ENCODE measurements at places on chromosomes 7 and 10. TPM values are rescaled to one million over a fixed set of nuclear protein-coding genes. Genes with fewer than 3 reads are reported as not detected.

The SYPL1 gene
- 38.2 TPM for total RNA-seq

The PHYHIPL gene
- total RNA-seq: not detected

The SPDYE18 gene
- total RNA-seq: 0.46 TPM

- H3K36me3 ChIP-seq: no peaks in the 10 kb centered on the region
- H3K27ac ChIP-seq: no peak overlapping the region
- H3K4me3 ChIP-seq: no peak overlapping the region
- H3K4me1 ChIP-seq: peaks cover 48% of the 10 kb centered on the region
- peaks cover 2% of the 10 kb centered on the region for H3K27me3 ChIP-seq
- no peak for DNase-seq
Measured at GRCh38 chr10:30420766-30421165, 13.2 kb upstream of the MAP3K8 start.

DNA sequence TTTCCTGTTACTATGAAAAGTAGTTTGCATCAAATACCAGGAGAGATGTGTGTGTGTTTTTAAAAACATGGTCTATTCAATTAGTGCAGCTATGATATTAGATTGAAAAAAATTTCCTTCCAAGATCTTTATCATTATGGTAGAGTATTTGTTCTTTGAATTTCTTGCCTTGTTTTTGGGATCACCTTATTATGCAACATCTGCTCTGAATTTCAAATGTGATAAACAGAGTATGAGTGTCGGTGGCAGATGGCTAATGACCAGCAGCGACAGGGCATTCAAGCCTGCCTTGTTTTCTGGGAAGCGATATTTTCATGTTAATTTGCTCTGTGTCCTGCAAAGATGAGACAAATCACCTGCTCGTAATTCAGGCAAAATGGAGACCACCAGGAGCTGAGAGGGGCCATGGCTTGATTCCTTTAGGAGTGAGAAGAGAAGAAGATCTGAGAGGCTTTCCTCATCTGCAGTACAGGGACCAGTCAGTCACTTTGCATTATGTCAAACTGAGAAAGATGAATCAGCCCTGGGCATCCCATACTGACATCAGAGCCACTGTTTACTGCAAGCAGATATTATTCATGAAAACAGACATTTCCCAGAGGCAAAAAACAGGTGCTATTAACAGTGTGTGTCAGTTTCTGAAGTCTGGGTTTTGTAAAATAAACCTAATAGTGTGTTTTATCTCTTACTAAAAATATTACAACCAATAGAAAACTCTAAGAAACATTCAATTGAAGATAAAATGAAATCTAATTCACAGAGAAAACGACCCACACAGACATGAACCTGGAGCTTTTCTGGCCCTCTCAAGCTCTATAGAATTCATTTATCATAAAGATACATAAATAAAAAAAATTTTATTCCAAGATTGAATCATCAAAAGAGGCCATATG is 67.6 kb downstream of the CDK6 start:
- DNase-seq: no peak
- H3K27ac ChIP-seq: peak overlapping the region; percentile 83
- H3K4me3 ChIP-seq: peak overlapping the region; percentile 11
- peaks cover 75% of the 10 kb centered on the region for H3K36me3 ChIP-seq

GRCh38 chr10:22280078-22280477 is 36.1 kb upstream of the COMMD3 start:
- H3K36me3 ChIP-seq: no peaks in the 10 kb centered on the region
- H3K27me3 ChIP-seq: peaks cover 21% of the 10 kb centered on the region
- H3K4me3 ChIP-seq: no peak overlapping the region
- no peaks in the 10 kb centered on the region for H3K4me1 ChIP-seq
